ENCODE measurements at places on chromosomes 6 and 20.

DNA sequence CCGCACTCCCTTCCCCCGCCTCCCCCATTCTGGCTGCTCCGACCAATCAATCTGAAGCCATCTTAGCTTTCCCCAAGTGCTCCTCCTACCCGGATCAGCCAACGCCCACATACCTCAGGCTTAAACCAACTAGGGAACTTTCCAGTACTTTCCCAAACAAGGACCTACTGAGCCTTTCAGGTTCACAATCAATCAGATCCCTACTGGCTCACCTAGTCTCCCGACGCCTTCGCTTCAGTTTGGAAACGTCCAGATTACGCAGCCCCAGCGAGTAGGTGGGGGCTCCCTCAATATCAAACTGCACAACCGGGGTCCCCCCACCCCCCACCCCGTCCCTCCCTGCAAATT lies 432 bp downstream of the HSPA1L start:
- DNase-seq, result peak; percentile 84

GRCh38 chr20:35840421-35840820 lies 68.6 kb downstream of the PHF20 start:
- DNase-seq, result no peak

DNA sequence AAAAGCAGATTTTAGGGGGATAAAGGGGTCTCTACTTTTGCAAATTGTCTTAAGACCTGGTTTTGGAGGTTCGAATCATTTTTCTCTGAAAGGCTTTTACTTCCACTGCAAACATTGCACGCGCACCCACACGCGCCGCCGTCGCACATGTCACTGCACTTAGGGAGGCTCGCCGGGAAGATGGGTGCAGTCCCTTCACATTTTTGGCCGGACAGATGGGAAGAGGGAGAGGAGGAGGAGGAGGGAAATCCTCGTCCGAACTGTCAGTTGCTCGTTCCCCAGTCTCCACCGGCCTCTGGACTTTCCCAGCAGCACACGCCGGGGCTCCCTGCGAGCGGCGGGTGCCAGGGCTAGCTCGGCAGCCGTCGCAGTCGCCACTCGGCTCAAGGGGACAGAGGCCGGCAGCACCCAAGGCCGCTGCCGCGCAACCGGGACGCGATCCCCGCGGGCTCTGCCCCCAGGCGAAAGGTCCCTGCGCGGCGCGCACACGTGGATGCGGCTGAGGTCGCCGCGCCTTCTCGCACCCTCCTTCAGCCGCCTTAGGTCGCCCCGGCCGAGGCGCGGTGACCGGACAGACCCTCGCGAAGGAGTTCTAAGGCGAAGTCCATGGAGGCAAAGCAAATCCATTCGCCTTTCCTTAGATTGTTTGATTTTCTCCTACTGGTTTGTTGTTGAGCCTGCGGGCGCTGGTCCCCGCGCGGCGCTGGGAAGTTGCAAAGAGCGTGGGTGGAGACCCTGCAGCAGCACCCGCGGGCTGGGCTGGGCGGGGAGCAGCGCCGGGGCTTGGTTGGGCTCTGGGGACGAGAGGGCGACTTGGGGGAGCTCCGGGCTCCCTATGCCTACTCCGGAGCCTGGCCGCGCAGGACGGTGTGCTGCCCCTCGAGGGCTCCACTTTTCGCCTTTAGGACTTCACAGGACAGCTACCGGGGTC lies 1.2 kb downstream of the MYB start:
- DNase-seq, result peak; percentile 22

- DNase-seq, result no peak
Observed at GRCh38 chr6:121516331-121516730, 80.9 kb downstream of the GJA1 start.

DNA sequence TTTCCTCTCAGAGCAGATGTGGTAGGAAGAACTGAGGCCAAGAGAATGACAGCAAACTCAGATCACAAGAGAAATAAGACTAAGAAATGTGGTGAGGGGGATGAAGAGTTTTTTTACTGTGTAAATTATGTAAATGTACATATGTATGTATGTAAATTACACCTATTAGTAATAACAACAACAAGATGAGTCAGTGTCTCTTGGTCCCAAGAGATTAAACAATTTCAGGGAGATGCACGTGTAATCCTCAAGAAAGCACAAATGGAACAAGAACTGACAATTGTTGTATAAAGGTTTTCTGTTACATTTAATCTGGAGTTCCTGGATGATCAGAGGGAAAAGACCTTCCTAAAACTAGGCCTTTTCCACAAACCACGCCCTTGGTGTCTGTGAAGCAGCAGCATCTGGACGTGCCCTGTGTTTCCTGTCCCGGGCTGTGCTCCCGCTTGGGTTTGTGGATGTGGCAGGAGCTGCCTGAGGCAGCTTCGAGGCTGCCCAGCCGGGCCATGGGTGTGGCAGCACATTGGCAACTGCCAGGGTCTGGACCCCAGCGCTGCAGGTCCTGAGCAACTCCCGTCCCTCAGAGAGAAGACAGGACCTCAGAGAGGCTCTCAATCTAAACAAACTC lies 994 bp downstream of the CLDN20 start:
- peak; percentile 32 for DNase-seq

GRCh38 chr6:925656-926213 lies 232.8 kb upstream of the EXOC2 start:
- no peak for DNase-seq

- DNase-seq, result no peak
Observed at GRCh38 chr20:32368925-32369324, 10.8 kb downstream of the ASXL1 start.

DNA sequence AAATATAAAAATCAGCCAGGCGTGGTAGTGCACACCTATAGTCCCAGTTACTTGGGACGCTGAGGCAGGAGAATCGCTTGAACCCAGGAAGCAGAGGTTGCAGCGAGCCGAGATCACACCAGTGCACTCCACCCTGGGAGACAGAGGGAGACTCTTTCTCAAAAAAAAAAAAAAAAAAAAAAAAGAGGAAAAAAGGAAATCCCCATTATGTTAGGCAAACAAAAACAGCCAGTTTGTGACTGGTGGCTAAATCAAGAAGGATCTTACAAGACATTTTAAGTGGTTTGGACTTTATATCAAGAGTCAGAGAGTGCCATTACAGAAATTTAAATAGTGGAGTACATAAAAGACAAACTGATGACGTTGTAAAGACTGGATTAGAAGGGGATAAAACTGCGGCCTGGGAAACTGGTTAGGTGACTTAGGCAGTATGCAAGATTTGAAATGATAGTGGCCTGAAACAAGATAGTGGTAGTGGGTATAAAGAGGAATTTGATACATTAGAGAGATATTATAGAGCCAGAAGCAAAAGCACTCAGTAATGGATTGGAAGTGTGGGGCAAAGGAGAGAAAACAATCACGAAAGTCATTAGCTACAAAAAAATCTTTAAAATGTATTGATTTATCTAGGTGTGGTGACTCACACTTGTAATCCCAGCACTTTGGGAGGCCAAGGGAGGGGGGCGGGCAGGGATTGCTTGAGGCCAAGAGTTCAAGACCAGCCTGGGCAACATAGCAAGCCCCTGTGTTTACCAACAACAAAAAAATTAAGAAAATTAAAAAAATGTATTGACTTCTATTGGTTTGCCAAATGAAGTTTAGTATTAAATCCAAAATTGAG lies 1.7 kb upstream of the MYO6 start:
- DNase-seq, result no peak

- no peak for DNase-seq
Observed at GRCh38 chr20:47816487-47817451, 31.5 kb upstream of the SULF2 start.

GRCh38 chr6:89387516-89388201 lies 24.4 kb downstream of the RRAGD start:
- no peak for DNase-seq
